ENCODE measurements at places on chromosomes 11 and 22.

GRCh38 chr11:118524757-118525470, 2.4 kb upstream of the TTC36 start:
- DNase-seq = no peak

- DNase-seq = no peak
These were observed 5.9 kb downstream of the HTR3A start for GRCh38 chr11:113980785-113981184.

- DNase-seq = no peak
These were observed 16.0 kb downstream of the FAM83F start for GRCh38 chr22:40010746-40011145.

- no peak for DNase-seq
These were observed 1.0 kb downstream of the PIDD1 start for GRCh38 chr11:803770-804598.

DNA sequence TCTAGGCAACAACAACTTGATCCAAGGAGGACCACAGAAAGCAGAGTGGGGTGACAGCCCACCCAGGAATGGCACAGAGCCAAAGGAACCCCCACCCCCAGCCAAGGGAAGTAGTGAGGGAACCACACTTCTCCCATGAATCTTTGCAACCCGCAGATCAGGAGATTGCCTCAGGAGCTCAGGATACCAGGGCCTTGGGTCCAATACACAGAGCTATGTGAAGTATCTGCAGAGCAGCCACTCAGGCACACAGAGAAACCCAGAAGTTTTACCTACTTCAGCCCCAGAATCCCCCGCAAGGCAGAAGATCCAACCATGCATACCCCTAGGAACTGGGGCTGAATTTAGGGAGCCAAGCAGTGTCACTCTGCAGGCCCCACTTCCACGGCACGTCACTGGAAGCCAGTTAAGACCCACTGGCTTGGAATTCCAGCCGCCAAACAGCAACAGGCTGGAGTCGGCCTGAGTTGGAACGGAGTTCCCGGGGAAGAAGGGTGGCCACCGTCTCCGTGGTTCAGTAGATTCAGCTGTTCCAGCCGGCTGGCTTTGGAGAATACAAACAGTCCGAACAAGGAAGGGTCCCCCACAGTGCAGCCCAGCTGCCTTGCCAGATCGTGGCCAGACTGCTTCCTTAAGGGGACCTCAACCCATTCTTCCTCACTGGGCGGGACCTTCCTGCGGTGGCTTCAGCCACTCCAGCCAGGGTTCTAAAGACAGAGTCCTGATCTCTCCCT, 174.1 kb downstream of the TTC28 start:
- DNase-seq = no peak

DNA sequence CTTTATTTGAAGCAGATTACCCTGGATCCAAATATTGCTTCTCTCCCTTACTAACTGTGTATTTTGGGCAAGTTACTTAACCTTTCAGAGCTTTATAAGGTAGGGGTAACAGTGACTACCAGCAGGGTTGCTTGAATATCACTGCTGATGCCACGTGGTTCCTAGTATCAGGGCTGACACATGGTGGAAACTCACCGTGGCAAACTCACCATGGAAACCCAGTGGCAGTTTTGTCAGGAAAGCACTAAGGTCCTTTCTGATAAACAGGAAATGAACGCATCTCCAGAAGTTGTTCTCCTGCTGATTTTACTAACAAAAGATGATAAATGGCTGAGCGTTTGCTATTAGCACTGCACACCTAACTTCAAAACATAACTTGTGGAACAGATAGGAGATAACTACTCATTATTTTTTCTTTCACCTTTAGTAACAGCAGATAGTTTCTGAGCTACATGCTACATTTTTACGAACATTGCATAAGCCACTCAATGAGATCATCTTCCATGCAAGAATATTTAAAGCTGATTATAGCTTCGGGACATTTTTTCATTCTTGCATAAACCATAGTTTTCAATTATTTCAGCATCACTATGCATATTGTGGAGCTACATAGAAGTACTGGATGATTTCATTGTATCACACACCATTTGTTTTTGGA, 59.7 kb upstream of the RAG2 start:
- no peak for DNase-seq

DNA sequence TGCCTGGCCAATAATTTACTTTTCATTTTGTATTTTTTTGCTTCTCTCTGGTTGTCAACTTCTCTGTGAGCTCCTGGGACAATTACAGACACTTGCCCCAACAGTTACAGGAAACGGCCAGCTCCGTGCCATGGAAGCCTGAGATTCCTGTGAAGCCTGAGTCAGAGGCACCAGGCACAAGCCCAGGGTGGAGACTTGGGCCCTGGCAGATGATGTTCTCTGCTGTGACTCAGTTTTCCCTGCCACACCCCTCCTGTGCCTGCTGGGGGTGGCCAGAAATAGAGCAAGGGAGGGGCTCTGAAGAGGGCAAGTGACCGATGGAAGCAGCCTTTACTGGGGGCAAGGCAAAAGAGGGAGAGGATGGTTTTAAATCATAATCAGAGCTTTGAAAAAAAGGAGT, 4.9 kb downstream of the ATP5MGL start:
- DNase-seq = no peak

DNA sequence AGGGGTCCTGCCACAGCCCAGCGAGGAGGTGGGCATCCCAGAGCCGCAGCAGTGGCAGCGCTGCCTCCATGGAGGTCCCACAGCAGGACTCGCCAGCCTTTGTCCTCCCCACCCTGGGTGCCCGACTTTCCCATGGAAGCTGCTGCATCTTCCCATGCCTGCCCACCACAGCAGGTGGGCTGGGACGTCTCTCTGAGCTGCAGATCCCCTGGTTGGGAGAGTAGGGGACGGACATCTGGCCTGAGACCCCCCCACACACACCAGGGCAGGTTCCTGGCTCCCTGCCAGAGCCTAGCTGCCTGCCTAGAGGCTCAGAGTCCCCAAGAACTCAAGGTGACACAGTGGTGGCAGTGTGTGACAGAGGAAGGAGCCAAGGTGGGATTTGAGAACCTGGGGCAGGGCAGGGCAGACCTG, 21.5 kb upstream of the PRR5 start:
- no peak for DNase-seq

- no peak for DNase-seq
These were observed 409.4 kb upstream of the B3GAT1 start for GRCh38 chr11:134821422-134821821.

- no peak for DNase-seq
These were observed 51.7 kb upstream of the B3GAT1 start for GRCh38 chr11:134463716-134464115.

DNA sequence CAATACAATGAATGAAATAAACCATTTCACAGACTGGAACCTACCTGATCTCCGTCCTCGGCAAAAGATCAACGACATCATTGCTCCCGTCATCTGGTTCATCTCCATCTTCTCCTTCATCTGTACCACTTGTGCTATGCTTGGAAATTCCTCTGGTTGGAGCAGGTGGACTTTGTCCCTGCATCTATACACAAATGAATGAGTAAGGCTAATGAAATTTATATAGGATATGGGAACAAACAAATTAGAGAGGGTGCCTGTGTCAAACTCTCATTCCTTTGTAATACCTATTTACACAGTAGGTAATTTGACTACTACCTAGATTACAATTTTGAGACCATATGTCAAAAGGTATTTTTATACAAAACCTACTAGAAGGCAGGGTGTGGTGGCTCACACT, 59.4 kb downstream of the F2 start:
- no peak for DNase-seq

DNA sequence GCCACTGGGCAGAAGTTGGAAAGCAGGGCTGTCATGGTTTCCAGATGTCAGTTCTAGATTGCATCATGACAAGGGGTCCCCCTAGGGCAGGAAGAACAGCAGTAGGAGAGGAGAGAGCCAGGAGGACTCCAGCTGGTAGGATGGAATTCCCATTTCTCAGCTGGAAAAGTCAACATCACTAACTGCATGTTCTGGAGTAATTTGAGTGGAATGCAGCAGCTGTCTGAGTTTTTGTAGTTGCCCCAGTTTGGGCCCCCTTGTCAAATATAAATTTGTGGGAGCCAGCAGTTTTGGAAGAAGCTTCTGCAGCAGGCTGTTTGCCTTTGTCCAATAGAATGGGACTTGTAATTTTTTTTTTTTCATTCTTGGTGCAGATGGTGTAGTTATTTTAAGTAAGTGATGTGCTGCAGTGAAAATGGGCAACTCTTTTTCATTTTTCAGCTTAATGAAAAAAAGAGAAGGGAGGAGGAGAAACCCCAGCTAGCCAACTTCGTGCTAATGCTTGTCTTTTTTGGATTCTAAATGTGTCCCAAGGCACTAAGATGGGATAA, 86.9 kb downstream of the LDLRAD3 start:
- DNase-seq = no peak

- DNase-seq = no peak
These were observed 145.9 kb downstream of the MAML2 start for GRCh38 chr11:96197103-96197502.

DNA sequence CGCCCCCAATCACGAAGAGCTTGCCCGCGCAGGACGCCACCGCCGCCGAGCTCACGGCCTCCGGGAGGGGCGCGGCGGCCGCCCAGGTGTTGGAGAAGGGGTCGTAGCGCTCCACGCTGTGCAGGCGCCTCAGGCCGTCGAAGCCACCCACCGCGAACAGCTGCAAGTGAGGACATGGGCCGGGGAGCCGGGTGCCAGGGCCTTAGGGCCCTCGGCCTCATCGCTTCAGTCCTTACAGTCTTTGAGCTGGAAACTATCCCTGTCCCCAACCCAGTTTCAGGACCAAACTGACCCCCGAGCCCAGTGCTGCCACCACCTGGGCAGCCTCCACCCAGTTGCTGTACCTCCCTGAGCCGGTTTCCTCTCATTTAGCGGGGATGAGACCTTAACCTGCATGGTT, 7.6 kb downstream of the KLHL35 start:
- no peak for DNase-seq

DNA sequence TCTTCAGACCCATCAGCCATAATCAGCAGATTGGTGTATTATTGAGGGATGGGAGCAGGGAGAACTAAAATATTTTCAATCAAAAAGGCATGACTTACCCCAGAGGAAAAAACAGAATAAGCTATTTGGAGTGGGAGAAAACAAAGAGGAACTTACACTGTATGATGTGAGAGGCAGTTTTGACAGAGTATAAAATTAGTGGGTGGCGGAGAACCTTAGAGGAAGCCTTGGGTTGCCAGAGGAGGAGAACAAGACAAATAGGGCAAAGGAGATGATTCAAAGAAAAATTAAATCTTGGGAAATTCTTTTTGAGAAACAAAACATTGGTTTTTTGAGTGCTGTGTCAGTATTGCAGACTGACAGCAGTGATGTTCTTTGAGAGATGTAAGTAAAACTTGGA, 285.0 kb downstream of the C11orf87 start:
- no peak for DNase-seq

DNA sequence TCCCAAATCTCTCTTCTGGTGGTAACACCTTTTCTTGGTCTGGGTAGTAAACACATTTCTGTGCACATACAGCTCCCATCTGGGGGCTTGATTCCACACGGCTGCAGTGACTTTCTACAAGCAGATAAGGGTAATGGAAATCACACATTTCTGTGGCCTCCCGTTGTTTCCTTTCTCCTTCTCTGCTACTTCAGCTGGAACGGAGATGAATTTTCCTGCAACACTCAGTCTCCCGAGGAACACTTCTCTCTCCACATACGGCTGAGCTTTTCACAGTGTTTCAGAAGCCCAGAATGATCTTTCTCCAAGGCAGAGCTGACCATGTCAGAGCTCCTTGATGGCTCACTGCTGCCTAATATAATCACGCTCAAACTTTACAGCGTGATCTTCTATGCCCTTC, 364.3 kb upstream of the NARS2 start:
- no peak for DNase-seq

DNA sequence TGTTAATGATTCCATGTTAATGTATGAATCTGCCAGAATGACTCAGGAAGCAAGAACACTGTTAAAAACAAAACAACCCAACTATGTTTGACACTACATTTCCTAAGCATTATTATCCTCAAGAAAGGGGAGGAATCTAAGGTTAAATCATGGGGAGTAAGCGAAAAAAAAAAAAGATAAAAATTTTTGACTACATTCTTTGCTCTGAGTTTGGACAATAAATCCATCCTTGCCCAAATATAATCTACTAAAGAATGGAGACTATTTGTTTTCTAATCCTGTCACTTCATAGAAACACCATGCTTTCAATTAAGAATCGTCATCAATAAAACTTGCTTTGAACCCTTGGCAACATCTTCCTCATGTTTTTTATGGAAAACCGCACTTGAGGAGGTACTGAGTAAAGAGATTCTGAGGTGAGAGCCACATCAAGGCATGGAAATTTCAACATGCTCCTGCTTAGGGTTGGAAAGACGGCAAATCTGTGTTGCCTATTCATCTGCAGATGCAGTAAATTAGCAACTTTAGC, 9.7 kb downstream of the MAML2 start:
- DNase-seq = no peak

DNA sequence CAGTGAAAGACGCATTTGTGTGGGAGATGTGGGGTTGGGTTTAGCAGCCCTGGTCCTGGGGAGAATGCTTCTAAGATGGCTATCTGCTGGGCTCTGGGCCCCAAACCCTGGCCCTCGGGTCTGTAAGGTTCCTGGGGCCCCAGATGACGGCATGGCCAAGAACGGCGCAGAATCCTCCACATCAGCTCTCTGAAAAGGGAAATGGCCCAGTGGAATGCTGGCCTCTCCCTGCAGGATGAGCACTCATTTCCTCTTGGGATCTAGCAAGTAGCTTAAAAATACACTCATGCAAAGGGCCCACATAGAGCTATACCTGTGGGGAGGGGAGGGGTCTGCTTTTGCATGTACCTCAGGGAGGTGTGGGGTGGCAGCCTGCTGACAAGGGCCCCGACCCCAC, 37.5 kb upstream of the LINC01488 start:
- DNase-seq = no peak

DNA sequence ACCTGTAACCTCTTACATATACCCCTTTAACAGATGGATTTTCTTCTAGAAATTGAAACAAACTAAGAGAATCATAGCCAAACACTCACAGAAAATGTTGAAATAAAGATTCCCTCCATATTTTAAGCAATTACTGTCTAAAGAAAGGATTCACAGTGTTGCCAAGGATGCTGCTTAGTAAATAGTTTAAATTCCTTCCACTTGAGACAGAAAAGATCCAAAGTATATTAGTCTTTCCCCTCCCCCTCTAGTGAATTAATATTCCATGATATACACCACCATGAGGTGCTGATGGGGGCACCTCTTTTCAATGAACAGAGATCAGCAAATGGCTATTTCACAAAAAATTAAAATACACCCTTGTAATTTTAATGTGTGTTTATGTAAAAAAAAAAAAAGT, 186.8 kb downstream of the SOX6 start:
- DNase-seq = no peak

DNA sequence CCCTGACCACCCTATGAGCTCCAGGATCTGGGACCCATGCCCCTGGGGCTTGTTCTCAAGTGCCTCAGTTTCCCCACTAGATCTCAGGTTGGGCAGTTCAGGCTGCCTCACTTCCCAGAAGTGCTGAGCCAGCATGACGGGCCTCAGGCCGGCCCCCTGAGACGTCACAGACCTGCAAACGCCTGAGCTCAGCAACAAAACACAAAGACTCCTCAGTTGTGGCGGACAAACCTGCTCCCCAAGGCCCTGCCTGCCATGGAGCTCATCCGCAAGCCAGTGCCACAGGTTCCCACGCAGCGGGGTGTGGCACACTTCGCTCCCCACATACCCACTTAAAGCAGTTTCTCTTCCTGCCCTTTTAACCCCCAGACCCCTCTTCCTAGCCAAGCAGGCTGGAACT, 45.2 kb downstream of the NECTIN1 start:
- no peak for DNase-seq

GRCh38 chr11:109552376-109552775, 130.4 kb downstream of the C11orf87 start:
- no peak for DNase-seq

- DNase-seq = peak; percentile 75
These were observed at the start of gene SORL1 for GRCh38 chr11:121451986-121452608. TSS of gene SORL1 (plus strand) at chr11:121452314. CDS start at chr11:121452332, 18 bp downstream.

GRCh38 chr22:28934026-28934425, 50.7 kb downstream of the ZNRF3 start:
- DNase-seq = no peak

All from CD4-positive, alpha-beta T cell treated with Interleukin-4 for 4 hours (primary cell).